Fibroblast of lung (primary cell): ENCODE measurements at places on chromosomes 7 and 10.
A peak's percentile ranks its signal among the peaks of the same experiment; 100 is the strongest.

DNA sequence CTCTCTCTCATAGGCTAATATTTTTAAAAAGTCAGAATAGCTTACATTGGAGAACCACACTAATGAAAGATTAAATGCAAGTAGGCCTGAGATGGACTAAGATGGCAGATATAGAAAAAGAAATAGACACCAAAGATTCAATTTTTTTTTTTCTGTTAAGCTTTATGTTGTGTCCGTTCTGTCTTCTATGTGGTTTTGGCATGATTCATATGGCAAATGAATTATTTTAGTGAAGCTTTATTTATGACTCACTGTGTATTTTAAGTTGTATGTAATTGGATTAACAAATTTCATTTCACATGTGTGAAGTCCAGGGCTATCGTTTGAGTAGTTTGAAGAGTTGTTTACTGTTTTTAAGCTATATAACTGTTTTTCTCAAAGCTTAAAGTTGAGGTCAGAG is 214.8 kb downstream of the CAMK1D start:
- DNase-seq, result peak; percentile 70

GRCh38 chr7:142365410-142365842 is 107.6 kb upstream of the PRSS58 start:
- DNase-seq, result no peak

DNA sequence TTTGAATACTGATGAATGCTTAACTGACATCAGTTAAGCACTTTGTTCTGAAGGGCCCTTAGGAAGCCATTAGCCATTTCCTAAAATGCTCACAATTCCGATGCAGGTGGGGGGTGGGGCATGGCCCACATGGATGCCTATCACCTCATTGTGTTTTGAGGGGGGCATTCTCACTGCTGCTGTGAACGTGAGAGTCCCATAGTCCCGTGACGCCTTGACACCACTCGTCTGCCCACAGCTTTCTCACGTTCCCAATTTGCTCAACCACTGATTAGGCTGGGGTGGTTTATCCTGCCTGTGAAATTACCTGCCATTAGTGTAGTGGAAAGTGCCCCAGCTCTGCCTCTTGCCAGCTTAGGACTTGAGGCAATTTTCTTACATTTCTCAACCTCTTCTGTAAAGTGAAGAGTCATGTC is 31.9 kb downstream of the DUSP5 start:
- no peak for DNase-seq

- DNase-seq, result no peak
Observed at GRCh38 chr7:82676777-82677463, 233.3 kb upstream of the CACNA2D1 start.

- no peak for DNase-seq
Observed at GRCh38 chr7:107396990-107397389, 72.9 kb upstream of the GPR22 start.

DNA sequence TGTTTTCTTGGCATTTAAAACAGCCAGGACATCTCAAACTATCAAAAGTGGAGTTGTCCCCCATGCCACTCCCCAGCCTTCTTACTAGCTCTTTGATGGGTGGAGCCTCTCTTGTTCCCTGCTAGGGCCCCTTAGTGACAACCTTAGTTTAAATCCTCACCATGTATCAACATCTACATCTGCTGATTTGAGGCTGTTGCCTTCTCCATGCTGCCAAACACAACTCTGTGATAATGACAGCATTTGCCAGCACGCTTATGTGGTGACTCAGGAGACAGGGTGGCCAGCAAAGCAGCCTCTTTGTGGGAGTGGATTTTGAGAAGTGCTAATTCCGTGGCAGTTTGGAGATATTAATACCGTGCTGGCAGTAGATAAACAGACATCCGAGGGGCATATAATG is 145.4 kb downstream of the LRRC4 start:
- peak; percentile 85 for DNase-seq

GRCh38 chr7:70052691-70053090 is 454.4 kb downstream of the AUTS2 start:
- peak; percentile 87 for DNase-seq

DNA sequence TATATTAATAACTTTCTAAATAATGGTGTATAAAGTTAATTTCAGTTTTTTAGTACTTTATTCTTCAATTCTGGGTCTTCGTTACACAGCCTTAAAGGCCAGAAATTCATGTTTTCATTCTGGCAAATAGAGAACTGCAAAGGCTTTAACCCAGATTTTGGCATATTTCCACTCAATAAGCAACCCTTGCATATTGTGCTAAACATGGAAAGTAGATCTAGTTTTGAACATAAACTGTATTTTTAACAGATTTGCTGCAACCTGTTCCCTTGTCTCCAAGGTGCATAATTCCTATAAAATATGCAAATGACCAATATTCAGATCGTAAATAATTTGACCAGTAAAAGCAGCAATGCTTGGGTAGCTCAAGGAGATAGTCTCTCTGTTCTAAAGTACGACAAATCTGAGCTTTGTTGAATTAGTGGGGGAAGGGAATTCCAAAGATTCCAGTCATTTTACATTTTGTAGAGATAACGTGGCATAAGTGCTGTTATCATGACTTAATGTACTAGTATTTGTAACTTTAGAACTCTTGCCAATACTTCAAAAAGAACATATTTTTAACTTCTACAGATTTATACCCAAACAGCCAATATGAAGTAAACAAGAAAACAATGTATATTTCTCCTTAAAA is 46.4 kb upstream of the RSBN1L start:
- peak; percentile 74 for DNase-seq

DNA sequence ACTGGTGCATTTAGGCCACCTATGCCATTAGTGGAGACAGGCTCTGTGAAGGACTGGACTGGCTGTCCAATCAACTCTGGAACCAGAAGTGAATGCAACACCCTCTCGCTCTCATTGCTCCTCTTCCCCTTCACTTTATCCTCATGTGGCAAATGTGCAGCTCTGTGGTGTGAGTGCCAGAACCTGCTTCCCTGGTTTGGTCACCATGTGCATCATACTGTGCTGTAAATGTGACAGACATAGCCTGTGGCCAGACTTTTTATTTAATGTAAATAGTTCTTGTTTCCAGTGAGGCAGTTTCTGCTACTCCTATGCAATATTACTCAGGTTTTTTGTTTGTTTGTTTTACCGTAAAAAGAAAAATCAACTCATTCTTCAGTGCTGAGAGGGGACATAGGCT is 73.0 kb upstream of the PPP1R9A start:
- no peak for DNase-seq

DNA sequence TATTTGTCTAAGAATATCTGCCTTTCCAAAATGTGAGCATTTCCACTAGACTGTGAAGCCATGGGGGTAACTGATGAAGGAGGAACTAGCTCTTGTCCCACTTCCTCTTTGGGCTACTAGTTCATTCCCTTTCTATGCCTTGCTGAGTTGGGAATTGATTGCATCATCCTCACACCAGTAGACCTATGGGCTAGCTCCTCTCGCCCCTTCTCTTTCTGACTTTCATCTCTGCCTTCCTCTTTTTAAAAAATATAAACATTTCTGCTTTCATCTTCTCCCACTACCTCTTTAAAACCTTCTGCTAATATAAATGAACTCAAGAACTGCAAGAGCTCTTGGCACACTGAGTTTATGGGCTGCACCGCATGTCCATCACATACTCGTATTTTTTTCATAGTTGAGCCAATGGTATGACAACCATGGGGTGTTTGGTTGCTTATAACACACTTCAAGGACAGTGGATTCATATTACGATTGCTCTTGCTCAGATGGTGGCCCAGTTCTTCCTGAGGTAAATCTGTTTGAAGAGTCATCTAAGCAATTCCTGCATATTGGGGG is 182.0 kb downstream of the REEP3 start:
- DNase-seq, result peak; percentile 76

DNA sequence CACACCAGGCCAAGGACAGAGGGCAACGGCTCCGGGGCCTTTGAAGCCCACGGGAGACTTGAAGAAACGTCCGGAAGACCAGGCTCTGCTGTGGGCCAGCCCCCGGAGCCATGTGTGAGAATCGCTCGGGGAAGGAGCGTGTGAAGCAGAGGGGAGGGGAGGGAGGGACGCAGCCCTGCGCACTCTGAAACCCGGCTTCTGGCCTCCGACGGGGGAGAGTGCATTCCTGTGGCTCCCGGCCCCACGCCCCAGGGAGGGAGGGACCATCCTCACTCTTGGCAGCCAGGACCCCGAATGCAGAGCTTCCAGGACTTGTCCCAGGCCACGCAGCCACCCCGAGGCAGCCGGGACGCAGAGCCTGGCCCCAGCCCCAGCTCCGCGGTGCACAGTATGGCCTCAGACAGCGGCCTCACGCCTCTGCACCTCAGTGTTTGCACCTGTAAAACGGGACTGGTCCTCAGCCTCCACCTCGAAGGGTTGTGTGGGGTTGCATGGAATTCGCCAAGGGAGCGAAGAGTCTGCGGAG is 67.4 kb downstream of the PDGFA start:
- peak; percentile 42 for DNase-seq

DNA sequence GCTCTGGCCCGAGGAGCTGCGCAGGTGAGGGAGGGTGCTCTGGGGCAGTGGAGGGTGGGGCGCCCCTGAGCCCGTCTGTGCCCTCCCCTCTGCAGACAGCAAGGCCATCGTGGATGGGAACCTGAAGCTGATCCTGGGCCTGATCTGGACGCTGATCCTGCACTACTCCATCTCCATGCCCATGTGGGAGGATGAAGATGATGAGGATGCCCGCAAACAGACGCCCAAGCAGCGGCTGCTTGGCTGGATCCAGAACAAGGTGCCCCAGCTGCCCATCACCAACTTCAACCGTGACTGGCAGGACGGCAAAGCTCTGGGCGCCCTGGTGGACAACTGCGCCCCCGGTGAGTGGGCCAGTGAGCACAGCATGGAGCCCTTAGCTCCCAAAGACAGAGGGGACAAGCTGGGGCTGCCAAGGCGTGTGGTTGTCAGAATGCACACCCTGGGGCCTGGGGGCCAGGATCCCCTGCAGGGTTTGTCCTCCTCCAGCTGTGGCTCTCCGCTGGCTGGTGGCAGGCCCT is 5.1 kb downstream of the FLNC start:
- no peak for DNase-seq

DNA sequence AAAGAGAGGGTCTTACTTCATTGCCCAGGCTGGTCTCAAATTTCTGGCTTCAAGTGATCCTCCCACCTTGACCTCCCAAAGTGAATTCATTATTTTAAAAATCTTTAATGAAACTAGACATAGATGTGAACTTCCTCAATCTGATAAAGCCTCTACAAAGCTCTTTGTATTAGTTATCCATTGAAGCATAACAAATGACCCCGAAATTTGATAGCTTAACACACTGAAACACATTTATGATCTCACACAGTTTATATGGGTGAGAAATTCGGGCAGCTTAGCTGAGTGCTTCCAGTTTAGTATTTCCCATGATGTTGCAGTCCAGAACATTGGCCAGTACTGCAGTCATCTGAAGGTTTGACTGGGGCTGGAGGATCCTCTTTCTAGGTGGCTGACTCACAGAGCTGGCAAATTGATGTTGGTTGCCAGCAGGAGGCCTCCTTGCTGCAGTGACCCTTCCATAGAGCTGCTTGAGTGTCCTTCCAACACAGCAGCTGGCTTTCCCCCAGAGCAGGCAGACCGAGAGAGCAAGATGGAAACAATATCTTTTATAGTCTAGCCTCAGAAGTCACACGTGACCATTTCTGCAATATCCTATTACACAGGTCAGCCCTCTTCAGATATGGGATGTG is 16.6 kb upstream of the WNT8B start:
- no peak for DNase-seq

GRCh38 chr10:69802424-69803161 is 887 bp downstream of the COL13A1 start:
- DNase-seq, result peak; percentile 69

DNA sequence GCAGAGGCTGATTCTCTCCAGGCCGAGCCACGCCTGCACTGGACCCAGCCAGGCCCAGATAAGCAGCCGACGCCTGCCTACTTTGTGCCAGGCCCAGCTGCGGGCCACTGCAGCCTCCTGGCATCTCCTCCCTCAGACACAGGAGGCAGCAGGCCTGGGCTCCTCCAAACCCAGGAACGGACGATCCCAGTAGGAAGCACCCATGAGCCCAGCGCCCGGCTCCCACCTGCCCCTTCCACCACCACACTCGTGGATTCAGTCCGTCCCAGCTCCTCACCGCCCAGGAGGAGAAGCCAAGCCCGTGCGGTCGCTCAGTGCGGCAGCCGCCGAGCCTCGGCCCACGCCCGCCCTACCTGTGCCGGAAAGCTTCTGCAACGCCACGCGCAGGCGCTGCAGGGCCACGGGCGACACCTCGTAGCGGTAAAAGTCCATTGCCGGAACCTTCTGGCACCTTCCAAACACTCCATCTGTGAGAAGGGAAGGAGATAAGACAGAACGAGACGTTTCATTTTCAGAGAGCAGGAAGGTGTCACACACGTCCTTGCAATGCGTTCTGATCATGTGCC is 271.1 kb downstream of the PTPRN2 start:
- no peak for DNase-seq

DNA sequence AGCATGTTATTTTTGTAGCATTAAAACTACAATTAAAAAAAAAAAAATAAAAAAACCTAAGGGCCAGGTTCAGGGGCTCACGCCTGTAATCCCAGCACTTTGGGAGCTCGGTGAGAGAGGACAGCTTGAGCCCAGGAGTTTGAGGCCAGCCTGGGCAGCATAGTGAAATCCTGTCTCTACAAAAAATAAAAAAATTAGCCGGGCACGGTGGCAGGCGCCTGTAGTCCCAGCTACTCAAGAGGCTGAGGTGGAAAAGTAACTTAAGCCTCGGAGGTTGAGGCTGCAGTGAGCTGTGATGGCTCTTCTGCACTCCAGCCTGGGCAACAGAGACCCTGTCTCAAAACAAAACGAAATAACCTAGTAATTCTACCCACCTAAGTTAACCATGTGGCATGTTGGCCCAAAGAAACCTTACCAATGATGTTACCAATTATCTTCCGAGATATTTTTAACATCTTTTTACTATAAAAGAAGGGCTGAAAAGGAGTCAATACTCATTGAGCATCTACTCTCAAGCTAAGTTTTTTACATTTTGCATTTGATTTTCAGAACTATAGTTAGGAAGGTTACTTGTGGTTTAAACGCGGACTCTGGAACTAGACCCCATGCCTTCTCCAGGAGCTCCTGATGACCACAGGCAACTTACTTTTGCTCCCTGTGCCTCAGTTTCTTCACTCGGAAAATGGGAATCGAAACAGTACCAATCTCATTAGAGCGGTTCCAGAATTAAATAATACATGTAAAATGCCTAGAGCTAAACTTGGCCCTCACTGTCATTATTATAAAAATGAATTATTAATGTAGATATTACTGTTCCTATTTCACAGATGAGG is 1.4 kb downstream of the ITGB1 start:
- DNase-seq, result no peak

- DNase-seq, result no peak
Observed at GRCh38 chr10:128124813-128125403, 1.3 kb downstream of the MKI67 start.

- no peak for DNase-seq
Observed at GRCh38 chr10:35693800-35694199, 51.7 kb upstream of the FZD8 start.

DNA sequence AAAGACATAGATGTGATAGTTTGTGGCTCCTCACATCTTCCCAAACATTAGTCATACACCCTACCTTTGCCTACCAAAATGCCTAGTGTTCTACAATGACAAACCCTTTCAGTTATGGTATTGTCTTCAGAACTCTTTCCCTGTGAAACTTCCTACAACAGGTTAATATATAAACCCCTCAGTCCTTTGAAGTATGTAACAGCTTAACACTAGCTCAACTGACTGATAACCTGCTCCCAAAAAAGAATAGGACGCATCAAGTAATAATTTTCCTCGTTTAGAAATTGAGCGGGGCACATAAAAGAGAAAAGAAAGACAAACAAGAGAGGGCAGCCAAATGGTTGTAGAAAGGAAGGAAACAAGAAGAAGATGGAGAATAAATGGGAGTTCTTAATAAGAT is 49.9 kb upstream of the RNF148 start:
- DNase-seq, result no peak

GRCh38 chr7:113784316-113784715 is 134.5 kb downstream of the PPP1R3A start:
- DNase-seq, result no peak

- DNase-seq, result no peak
Observed at GRCh38 chr7:73678862-73679261, 4.4 kb downstream of the DNAJC30 start.
